Activated CD4-positive, CD25-positive, alpha-beta regulatory T cell (primary cell): ENCODE measurements at places on chromosomes 16 and 17.
A peak's percentile ranks its signal among the peaks of the same experiment; 100 is the strongest.

GRCh38 chr16:23557779-23558702 lies 514 bp downstream of the UBFD1 start:
- DNase-seq = peak; percentile 17

DNA sequence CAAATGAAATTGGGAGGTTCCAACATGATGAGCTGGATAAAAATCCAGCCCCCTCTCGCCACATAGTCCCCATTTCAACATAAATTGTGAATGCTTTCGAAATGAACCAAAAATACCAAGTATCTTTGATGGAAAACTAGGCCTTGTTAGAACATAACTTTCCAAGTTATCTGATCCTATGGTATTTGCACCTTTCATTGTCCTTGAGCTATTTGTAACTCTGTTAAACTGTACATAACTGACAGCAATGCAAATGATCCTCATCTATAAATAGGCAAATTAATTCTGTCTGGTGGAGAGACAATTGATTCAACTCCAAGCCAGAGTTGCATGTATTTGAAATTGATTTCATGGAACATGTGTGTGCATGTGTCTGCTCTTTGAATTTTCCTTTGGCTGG lies 18.2 kb downstream of the CMTM4 start:
- no peak for DNase-seq

DNA sequence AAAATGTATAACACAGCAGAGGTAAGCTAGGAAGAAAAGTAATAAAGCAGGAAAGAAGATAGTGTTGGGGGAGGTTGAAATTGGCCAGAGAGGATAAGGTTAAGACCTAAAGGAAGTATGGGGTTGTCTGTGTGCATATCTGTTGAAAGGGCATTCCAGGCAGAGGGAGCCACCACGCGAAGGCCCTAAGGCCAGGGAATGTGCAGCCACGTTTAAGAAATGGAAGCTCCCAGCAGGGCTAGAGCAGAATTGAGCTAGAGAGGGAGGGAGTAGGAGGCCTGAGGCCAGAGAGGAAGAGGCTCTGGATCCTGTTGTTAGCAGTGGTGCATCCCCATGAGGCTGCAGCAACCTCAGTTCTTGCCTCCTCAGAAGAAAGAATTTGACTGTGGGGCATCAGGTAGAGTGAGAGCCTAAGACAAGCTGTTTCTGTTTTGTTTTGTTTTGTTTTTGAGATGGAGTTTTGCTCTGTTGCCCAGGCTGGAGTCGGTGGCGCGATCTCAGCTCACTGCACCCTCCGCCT lies 59.0 kb upstream of the CACNG5 start:
- DNase-seq = no peak

DNA sequence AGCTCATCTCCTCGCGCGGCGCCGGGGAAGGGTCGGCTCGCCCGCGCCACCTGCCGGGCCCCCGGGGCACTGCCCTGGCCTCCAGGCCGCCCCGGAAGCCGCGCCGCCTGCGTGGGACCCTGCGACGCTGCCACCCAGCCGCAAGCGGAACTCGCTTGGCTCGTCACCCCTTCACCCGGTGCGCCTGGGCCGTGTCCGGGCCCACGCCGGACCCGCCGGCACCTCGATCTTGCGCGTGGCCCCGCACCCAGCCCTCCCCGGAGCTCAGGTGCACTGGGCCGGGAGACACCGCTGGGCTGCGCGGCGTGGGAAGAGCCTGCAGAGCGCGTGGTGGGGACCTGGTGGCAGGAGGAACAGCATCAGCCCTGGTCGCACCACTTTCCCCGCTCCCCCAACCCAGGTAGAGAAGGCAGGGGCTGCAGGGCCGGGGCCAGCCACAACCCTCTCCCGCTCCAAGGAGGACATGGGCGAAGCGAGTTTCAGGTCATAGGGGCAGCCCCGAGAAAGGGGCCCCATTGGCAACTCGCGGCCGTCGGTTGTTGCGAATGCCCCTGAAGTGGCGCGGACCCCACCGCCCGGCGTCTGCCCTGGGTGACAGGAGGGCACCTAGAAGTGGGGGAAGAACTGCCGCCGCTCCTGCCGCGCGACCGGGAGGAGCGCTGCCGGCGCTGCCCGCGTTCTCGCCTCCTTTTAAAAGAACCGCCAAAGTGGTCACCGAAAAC lies 363 bp upstream of the MIF4GD start:
- DNase-seq = peak; percentile 86

GRCh38 chr16:1331712-1332617 lies 1.5 kb upstream of the BAIAP3 start:
- DNase-seq = no peak

DNA sequence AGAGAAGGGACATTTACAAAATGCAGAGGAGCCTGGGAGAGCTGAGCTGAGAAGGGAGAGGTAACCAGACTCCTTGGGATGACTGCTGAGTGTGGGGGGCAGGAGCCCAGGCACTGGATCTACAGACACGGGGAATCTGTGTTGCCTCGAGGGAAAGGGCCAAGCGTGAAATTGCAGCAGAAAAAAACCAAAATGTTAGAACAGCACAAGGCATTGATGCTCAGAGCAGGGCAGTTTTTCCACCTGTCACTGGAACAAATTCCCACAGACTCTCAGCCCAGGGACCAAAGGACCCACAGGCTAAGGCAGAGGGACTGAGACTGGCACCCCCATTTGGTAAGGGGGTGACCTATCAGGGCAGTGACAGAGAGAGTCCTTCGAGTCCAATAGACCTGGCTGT lies 2.0 kb downstream of the PITPNM3 start:
- DNase-seq = no peak

- DNase-seq = no peak
Observed at GRCh38 chr17:46733837-46734475, 84.5 kb downstream of the WNT3 start.

DNA sequence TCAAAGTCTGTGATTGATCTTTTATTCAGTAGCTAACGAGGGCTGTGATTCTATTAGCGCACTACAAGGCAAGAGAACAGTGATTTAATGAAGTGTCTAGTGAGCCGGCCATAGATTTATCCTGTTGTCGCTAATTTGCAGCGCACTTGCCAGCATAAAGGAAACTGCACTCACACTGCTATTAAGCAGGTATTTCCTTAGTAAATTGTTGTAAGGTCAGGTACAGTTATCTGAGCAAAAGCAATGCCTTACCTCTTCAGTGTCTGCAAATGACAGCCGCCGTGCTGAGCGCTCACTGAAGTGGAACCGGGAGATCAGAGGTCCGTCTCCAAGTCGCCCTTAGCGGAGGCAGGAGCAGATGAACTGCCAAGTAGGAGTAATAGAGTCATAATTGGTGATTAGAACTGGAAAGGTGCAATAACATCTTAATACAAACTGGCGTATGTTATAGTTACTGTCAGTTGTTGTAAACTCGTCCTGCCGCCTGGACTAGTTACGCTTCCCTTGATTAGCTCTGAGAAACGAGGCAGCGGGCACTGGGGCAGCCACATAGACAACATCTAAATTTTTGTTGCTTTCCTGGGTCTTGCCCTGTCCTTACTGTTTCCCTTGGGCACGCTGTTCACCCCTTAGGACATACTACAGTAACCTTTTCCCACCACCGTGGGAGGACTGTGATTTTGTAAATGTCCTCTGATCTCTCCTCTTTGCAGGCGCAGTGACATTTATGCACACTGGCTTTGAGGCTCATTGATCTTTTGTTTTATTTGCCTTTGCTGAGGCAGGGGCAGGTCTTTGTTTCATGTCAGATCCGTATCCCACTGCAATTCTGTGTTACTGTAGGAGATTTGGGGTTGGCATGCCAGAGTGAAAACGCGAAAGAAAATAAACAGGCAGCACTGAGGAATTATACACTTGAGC lies 363.1 kb downstream of the WWOX start:
- no peak for DNase-seq

GRCh38 chr16:30087181-30087898 lies 4.4 kb downstream of the TBX6 start:
- no peak for DNase-seq

- no peak for DNase-seq
Observed at GRCh38 chr17:47914306-47914948, 18.4 kb downstream of the SP2 start.

DNA sequence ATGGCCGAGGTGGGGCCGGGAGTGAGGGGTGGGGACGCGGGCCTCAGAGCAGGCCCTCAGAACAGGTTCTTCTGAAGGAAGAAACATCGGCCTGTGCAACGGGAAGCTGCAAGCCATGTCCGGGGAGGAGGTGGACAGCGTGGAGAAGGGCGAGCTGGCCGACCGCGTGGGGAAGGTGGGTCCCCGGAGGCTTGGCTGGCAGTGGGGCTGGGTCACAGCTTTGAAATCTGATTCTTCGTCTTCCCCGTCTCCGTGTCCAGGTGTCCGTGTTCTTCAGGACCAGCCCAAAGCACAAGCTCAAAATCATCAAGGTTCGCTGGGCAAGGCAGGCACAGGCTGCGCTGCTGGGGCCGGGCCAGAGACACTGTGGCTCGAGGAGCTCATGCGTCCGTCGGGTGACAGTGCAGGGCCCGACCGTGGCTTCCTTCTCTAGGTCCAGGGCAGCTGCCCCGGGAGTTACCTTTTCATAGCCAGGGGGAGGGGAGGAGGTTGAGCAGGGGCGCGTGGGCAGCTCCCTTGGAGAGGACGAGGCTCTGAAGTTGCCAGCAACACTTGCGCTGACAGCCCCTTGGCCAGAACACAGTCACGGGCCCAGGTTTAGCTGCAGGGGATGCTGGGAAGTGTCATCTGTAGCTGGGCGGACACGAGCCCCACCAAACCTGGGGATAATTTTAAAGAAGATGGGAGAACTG lies 51.3 kb downstream of the MEAK7 start:
- no peak for DNase-seq

- DNase-seq = no peak
Observed at GRCh38 chr16:84815462-84815861, 4.3 kb upstream of the CRISPLD2 start.

- DNase-seq = no peak
Observed at GRCh38 chr17:80831491-80831890, 160.2 kb upstream of the CHMP6 start.
